ENCODE measurements at places on chromosomes 4 and X.

DNA sequence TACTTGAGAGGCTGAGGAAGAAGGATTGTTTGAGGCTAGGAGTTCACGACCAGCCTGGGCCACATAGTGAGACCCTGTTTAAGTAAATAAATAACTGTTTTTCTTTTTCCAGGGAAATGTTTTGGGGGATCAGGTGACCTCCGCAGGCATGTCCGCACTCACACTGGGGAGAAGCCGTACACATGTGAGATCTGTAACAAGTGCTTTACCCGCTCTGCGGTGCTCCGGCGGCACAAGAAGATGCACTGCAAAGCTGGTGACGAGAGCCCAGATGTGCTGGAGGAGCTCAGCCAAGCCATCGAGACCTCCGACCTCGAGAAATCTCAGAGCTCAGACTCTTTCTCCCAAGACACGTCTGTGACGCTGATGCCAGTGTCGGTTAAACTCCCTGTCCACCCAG, 30.5 kb downstream of the ZBTB49 start:
- no peak for DNase-seq

DNA sequence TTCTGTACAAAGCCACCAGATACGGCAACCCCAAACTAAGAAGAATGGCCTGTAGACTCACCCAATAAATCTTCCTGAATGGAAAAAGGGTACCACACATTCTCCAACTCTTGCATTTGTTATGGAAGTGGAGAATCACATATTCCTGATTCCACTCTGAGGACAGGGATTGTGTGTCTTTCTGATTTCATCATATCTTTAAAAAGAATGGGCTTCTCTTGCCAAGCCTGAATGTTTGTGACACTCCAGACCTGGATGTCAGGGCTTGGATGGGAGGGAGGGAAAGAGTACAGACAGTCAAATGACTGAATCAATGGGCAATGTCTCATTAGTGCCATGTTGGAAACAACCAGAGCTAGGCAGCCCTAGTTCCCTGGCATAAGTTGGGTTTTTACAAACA, 77.4 kb downstream of the PLAC1 start:
- DNase-seq: no peak

GRCh38 chrX:41759817-41760216, 35.8 kb downstream of the GPR82 start:
- no peak for DNase-seq

DNA sequence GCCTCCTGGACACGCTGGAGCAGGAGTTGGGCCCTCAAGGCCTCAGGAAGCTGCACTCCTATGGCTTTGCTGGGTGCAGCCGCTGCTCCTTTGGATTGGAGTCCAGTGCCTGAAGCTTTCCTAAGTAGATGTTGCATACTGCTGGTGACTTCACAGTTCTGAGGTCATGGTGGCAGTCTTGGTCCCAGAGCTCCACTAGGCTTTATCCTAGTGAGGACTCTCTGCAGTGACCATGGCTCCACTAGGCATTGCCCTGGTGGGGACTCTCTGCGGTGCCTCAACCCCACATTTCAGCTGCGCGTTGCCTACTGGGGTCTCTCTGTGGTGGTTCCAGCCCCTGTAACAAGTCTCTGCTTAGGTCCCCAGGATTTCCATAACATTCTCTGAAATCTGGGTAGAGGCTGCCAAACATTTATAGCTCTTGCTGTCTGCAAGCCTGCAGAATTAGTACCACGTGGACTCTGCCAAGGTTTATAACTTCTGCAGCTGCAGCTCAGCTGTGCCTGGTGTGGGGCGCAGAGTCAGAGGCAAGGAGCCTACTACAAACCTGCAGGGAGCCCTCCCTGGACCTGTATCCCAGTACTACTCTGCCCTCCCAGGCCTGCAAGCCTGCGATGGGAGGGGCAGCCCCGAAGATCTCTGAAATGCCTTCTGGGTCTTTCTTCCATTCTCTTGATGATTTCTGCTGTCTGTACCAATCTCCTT, 46.0 kb upstream of the NFKB1 start:
- DNase-seq: no peak

DNA sequence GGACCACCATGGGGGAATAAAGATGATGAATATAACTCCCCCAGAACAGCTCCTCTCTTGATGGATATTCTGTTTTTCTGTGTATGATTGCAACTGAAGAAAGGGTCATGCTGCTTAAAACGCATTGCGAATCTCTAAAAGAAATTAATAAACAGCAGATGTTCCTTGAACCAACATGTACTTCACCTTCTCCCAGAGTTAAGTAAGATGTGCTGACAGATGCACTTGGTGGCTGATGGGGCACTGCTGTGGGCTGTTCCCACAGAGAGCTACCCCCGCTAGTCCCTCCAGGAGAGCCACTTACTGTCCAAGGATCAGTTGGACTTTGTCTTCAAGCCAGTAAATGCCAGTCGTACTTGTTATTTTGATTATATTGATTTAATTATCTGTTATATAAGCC, 26.3 kb upstream of the C4orf54 start:
- no peak for DNase-seq

GRCh38 chr4:180057891-180058671, 2185.1 kb upstream of the TENM3 start:
- no peak for DNase-seq

- no peak for DNase-seq
These were observed 47.9 kb upstream of the PAGE3 start for GRCh38 chrX:55312655-55313054.

DNA sequence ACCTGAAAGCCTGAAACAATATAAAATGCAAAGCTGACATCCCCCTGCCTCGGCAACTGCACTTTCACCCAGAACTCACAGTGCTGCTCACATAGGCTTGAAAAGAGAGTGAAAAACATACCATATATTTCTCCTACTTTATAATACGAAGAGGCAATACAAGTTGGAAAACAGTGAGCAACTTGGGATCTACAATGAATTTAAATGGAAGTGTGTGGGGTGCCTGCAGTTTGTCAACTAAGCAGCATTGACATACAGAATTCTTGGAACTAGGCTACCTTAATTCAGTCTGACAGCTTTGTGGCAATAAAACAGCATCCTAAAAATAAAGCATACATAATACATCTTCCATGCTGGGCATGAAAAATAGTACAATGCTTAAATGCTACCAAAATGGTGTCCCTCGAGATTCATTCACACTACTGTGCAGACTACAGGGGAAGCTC, 8.0 kb downstream of the GASK1B start:
- DNase-seq: no peak

GRCh38 chrX:41457613-41458192, 10.6 kb downstream of the NYX start:
- no peak for DNase-seq

DNA sequence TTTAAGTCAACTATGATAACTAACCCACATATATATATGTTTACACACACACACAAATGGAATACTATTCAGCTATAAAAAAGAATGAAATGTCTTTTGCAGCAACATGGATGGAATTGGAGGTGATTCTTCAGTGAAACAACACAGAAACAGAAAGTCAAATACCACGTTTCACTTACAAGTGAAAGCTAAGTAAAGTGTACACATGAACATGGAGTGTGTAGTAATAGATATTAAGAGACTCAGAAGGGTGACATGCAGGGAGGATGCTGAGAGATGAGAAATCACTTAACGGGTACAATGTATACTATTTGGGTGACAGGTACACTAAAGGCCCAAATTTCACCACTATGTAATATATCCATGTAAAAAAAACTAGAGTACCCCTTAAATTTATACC, 146.5 kb downstream of the FBXW7 start:
- no peak for DNase-seq

DNA sequence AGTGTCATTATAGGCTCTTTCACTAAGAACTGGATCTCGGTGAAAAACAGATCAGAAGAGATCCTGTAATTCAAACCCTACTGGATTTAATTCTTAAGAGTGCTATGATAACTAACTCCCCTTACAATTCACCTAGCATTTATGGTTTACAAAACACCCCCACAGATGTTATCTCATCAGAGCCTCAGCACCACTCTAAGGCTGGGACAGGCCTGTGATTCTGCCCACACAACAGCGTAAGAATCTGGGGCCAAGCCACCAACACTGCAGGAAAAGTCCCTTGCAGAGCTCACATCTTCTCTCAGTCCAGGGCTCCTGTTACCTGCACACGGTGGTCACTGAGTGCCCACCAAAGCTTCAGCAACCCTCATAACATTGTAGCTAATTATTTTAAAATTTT, 8.9 kb downstream of the MFAP3L start:
- DNase-seq: no peak

GRCh38 chr4:36006226-36006625, 238.1 kb downstream of the ARAP2 start:
- no peak for DNase-seq

DNA sequence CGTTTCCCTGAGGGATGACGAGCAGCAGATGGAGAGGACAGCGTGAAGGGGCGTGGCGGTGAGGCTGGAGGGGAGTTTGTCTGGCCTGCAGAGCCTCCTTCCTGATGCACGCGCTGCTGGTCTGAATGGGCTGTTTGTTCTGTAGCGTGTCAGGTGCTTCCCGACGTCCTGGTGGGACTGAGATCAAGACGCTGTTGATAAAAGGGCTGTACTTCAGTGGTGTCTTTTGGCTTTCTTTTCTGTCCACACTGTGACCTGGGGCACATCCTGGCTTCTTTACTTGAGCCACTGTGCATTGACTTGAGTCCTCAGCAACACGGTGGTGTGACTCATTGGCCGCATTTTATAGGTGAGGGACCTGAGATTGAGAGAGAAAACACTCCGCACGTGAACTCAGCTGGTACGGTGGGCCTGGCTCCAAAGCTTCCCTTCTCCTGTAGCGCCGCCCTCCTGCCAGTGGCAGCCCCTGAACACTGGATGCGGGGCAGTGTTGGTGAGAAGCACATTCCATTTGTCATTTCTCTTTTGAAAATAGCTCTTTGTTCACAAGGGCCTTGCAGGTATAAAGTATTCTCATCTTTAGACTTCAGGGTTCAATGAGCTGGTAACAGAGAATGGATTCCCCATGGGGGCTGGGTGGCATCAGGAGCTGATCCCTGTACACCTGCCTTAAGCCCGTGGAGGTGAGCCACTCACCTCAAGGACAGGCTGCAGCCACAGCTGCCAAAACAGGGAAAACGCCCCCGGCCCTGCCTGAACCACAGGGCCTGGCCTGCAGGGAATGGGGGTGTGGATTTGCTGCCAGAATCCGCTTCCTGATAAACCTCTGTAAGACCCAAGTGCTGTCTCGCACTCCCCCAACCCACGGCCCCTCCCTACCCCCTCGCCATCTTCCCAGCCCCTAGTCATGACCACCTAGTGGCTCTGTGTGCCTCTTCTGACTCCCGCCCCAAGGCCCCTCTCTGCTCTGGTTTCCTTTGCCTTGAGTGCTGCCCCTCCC, 29.2 kb downstream of the NSG1 start:
- DNase-seq: no peak

- no peak for DNase-seq
These were observed 55.6 kb downstream of the CYLC1 start for GRCh38 chrX:83916525-83916924.

DNA sequence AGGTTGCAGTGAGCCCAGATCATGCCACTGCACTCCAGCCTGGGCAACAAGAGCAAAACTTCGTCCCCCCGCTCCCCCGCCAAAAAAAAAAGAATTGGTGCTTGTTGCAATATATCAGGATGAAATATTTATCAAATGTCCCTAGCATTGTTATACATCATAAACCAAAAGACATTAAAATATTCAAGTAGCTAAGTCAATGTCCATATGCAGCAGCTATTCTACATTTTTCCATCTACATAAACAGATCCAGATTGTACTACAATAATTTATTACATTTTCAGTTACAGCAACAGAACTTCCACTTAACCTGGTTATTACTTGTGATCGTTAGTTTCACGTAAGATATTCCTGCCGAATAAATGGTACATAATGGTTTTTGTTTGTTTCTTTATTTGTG, 64.1 kb downstream of the ARAP2 start:
- no peak for DNase-seq

DNA sequence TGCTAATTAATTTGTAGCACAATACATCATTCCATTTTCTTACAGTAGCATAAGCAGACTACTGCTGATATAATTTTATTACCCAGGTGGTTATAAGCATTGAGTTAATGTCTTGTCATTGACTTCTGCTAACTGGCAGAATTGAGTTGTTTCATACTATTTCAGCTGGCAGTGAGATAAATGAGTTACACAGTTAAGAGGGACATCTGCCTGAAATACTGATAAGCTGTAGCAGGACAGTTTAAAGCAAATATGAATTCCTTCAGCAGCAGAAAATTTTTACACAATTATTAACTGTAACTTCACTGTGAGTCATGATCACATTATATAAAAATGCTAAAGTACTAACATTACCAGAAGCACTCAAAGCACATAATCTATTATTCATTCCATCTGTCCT, 326.8 kb downstream of the INPP4B start:
- DNase-seq: no peak

- DNase-seq: no peak
These were observed 4.6 kb downstream of the RAB33B start for GRCh38 chr4:139458543-139458942.

DNA sequence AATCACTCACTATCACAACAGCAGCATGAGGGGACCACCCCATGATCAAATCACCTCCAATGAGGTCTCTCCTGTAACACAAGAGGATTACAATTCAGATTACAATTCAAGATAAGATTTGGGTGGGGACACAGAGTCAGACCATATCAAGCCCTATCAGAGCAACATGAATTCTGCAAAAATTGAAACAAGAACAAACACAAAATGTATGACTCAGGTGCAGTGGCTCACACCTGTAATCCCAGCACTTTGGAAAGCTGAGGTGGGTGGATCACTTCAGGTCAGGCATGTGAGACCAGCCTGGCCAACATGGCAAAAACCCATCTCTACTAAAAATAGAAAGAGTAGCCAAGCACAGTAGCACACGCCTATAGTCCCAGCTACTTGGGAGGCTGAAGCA, 13.4 kb upstream of the HPSE start:
- DNase-seq: no peak

GRCh38 chr4:116018831-116019230, 905.4 kb upstream of the NDST4 start:
- DNase-seq: no peak

DNA sequence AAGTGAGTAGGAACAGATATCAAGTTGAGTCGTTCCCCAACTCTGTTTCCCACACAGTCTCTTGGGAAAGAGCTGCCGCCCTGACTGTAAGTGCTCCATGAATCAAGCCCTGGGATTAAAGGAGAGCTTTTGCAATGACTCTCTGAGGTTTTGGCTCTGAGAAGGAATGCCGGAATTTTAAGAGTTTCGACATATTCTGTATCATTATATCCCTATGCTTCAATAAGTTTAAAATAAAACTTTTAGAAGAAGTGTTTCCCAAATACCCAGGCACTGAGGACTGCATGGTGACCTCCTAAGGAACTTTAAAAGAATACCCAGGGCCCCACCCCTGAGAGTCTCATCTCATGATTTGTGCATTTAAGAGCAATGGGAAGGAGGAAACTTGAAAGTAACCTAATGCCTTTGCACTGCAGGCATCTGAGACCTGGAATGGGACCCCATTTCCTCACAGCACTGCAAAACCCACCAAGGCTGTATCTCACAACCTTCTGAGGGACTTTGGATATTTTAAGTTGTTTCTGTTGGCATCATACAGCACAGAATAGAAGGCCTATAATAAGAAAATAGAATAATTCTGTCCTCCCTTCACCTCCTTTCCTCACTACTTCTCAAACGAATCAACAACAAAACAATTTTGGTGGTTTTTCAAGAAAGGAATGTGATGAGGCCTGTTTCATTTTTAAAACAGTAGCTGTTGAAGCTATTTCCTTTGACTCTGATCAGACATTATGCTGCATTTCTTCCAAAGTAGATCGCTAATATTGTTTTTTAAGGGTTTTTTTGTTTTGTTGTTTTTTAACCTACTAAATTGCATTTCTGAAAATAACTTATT, 121.2 kb downstream of the GASK1B start:
- no peak for DNase-seq

- DNase-seq: no peak
These were observed 45.4 kb downstream of the STOX2 start for GRCh38 chr4:183950536-183950935.

Data from stimulated activated CD4-positive, alpha-beta T cell treated with anti-CD3 and anti-CD28 coated beads, Interleukin-4, amount 100 ng/mL, for 4 hours (primary cell).